ENCODE measurements at places on chromosomes 7 and 10. TPM values are rescaled to one million over a fixed set of nuclear protein-coding genes. Genes with fewer than 3 reads are reported as not detected.

DNA sequence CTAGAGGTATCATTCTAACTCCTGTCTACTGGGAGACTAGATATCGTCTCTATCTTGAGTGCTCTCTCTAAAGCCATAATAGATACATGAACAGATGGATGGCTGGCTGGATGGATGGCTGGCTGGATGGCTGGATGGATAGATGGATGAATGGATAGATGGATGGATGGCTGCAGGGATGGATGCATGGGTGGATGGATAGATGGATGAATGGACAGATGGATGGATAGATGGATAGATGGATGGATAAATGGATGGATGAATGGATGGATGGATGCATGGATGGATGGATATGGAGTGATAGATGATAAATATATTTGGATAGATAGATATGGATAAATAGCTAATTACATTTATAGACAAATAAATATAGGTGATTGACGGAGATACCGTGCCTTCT is 191.2 kb upstream of the KLF6 start:
- DNase-seq = no peak

DNA sequence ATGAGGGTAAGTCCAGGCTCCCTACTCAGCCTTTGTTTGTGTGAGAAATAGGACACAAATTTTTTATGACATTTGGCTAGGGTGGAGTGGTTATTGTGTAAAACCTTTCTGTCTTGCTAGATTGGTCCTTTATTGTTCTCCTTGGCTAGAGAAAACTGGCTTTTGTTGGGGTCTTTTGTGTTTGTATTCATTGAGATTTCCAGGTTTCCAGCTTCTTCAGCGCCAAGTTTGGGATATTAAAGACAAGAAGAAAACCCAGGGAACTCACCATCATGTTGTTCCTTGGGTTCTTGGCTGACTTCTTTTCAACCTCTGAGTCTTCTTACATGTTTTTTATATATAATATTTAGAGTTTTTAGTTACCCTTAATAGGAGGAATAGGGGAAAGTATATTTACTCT is 310.0 kb downstream of the HPSE2 start:
- no peak for DNase-seq

DNA sequence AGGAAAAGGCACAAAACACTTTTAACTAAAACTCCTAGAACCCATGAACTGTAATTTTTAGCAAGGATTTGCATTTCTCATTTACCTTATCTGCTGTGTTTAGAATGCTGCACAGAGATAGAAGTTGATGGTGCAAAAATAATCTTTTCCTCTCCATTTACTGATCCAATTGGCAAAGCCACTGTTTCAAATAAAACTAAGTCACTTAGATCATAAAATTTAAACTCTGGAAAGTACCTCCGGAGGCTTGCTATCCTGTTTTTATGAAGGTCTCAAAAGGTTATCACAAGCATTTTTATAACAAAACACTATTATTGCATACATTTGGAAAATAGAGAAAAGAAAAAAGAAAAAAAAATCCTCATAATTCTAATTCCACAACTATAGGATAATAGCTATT is 7.6 kb downstream of the CPA2 start:
- no peak for DNase-seq

- DNase-seq = no peak
Observed at GRCh38 chr10:122468307-122468925, 7.1 kb downstream of the HTRA1 start.

DNA sequence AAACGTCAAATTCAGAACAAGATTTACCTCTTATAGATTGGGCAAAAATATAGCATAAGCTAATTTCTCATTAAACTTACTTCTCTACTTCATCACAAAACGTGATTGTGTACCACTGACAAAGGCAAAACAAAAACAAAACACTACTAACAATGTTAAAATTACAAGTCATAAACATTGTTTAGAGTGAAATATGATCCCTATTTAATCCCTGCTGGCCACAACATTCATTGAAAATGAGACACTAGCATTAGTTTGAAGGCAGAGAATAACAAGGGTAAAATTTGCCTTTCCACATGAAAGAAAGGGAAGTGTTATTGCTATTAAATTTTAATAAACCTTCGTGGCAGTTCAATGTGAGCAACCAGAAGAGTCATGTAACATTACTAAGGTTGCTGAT is 45.0 kb downstream of the SEMA3A start:
- no peak for DNase-seq

- DNase-seq = no peak
Observed at GRCh38 chr7:99253369-99253768, 19.3 kb upstream of the MYH16 start.

GRCh38 chr7:157496416-157497275 is 159.8 kb downstream of the DNAJB6 start:
- DNase-seq = no peak

DNA sequence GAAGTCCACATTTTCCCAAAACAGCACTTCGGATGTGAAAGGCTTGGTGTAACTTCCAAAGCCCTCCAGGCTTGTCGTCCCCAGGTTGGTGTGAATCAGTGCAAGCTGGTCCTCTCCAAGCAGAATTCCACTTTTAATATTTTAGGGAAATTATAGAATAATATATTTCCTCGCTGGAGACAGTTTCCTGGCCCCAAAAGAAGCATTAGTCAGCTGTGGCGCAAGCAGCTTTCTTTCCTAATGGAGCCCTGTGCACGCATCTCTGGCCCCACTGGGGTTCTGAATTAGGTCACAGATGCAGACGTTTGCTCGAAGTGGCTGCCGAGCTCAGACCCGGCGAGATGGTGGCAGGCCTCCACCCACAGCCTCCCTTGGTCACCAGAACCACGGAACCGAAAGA is 33.3 kb upstream of the MNX1 start:
- peak; percentile 95 for DNase-seq

GRCh38 chr10:5945561-5946418 is 31.6 kb downstream of the IL15RA start:
- peak; percentile 88 for DNase-seq

GALNT17 gene
- total RNA-seq = not detected

COG5 gene
- 26.0 TPM for total RNA-seq

GNGT1 gene
- total RNA-seq = not detected

FOXP2 gene
- 5.0 TPM for total RNA-seq

UCMA gene
- total RNA-seq = not detected

SEM1 gene
- 93.3 TPM for total RNA-seq

Measured in GM23248 (cell line).